ENCODE measurements at places on chromosomes 12 and 14.

DNA sequence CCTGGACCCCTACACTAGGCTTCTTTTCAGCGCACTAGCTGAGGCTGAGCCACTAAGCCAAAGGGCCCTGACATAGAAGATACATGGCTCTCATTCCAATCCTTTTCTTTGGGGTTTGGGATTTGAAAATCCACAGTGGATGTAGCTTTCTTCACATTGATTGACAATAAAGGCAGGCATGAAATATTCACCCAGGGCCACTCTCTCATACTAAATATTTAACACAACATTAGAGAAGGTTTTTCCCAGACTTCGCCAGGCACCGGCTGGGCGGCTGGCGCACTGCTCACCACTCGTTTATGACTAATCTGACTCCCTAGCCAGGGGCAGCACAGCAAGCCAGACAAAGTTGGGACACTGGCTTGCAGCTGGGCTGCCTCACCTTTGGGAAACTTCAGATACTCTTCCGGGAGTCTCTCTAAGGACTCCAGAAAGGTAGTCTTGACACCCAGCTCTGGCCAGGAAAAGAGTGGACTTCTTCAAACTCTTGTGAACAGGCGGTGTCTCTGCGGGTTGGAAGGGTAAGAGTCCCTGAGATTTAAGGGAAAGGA lies 699 bp upstream of the HOXC11 start:
- DNase-seq, result no peak

DNA sequence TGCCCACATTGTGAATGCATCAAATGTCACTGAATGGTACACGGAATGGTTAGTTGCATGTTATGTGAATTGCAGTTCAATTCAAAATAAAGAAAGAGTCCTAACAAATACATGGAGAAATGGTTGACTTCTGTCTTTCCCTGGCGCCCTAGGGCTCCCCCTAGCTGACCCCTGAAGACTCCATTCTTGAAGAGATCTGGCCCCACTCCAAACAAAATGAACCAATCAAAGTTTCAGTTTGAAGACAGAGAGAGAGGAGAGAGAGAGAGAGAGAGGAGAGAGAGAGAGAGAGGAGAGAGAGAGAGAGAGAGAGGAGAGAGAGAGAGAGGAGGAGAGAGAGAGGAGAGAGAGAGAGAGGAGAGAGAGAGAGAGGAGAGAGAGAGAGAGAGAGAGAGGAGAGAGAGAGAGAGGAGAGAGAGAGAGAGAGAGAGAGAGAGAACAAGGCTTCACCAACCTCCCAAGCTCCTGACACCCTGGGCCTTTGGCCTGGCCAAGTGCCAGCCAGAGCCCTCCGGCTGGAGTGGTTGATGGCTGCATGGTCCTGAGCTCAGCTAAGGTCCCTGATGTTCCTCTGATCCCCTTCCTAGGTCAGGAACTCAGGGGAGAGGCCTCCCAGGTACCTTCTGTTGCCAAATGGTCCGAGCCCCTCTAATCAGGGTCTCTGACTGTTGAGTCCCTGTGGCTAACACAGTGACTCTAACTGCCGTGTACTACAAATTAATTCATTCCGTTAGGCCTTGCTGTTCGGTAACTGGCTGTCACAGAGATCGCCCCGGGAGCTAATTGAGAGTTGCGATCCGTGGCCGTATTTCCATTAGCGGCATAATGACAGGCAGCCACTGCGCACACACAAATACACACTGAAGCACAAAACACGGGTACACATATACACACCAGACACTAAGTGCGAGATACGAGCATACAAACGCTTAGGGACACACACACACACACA lies 188.8 kb downstream of the ESRRB start:
- DNase-seq, result no peak

DNA sequence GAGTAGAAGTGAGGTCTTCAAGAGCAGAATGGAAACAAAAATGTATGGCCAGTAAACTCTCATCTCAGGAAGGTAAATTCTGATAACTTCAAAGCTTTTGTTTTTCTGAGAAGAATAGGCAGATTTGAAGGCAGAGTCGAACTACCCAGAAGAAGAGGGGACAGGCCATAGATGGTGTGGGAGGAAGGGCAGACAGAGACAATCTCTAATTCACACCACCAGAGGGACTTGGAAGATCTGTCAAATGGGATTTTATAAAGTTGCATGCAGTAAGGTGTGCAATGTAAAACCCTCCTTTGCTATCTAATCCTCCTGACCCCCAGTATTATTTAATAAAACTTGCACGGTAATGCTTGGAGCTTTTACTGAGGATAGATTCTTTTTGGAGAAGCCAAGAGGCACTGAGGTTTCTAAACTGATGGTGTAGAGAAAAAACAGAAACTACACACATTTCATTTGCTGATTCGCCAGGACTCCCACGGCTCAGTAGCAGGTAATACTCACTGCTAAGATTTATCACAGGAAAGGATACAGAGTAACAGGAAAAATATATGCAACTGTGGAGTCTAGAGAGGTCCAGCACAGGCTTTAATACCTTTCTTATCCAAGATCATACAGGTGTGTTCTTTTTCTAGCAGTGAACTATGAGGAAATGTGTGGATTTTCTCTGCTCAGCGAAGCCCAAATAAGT lies 18.3 kb downstream of the SLC38A2 start:
- DNase-seq, result no peak

- no peak for DNase-seq
Observed at GRCh38 chr14:102323102-102323501, 3.6 kb downstream of the ZNF839 start.
